ENCODE measurements at places on chromosomes 12 and 14.

GRCh38 chr12:1696800-1697199, 5.9 kb downstream of the ADIPOR2 start:
- DNase-seq = no peak

GRCh38 chr14:75865531-75865930, 116.3 kb downstream of the TGFB3 start:
- no peak for DNase-seq

- no peak for DNase-seq
Measured at GRCh38 chr12:24948757-24949722, at the start of gene BCAT1. Gene BCAT1, minus strand, starts transcription at chr12:24949101. Its CDS starts 169 bp downstream, at chr12:24948932.

DNA sequence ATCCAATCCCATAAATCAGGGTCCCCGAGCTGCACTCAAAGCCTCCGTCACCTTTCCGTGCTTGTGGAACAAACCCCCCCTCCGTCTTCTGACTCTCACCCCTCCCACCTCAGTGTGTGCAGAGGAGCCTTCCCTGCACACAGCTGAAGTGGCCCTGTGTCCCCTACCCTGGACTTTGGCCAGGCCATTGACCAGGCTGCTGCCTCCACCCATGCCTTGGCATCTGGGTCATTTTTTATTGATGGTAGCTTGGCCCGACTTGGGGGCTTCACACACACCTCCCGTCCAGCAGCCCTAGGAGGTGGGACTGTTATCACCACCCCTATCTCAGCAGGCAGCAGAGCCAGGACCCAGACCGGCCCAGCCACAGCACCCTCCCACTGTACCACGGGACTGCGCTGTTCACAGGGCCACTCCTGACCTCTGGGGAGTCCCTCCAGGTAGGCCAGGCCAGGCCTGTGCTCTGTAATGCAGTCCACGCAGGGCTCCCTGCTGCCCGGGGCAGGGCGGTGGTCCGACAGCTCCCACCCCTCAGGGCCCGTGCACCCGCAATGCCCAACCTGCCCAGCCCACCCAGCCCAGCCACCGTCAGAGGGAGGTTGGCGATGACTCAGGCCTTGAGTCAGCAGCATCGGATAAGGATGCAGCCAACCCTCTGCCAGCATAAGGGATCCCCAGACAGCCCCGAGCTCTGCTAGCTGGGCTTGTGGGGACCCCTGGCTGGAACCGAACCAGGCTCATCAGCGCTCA, 9.2 kb upstream of the INF2 start:
- DNase-seq = no peak

GRCh38 chr14:76446486-76446885, 70.5 kb downstream of the ESRRB start:
- no peak for DNase-seq

Data from stimulated activated CD8-positive, alpha-beta memory T cell treated with anti-CD3 and anti-CD28 coated beads, Interleukin-7, amount 100 ng/mL, for 1 hour (primary cell).